Kidney tubule cell (primary cell): ENCODE measurements at places on chromosomes 12 and 14.
A peak's percentile ranks its signal among the peaks of the same experiment; 100 is the strongest.

DNA sequence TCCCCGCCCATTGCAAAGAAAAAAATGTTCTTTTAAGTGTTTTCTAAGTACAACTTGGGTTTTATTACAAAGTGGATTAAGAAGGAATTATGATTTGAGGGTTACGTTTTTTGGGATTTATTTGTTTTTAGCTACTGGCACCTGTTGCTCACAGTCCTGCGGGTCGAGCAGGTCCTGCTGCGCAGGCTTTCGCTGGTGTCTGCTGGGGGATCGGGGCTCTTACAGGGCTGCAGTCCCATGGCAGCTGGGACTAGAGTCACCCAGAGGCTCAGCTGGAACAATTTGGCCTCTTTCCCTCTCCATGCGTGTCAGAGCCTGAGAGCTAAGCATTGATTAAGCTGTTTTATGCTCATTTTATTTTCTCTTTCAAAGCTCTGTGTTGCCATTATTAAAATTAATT is 55.6 kb upstream of the DYNC1H1 start:
- no peak for DNase-seq

- no peak for DNase-seq
Measured at GRCh38 chr14:86989285-86989684, 1003.7 kb downstream of the GALC start.

- DNase-seq = no peak
Measured at GRCh38 chr12:114817571-114818425, 133.8 kb upstream of the TBX3 start.

- DNase-seq = peak; percentile 83
Measured at GRCh38 chr14:48323665-48324064, 648.3 kb upstream of the MDGA2 start.
